Mesendoderm (in vitro differentiated cells): ENCODE measurements at places on chromosomes 4 and X.

- no peak for DNase-seq
Observed at GRCh38 chrX:114599305-114599704, 15.4 kb downstream of the HTR2C start.

GRCh38 chr4:113815826-113816225, 54.3 kb upstream of the CAMK2D start:
- DNase-seq = no peak

DNA sequence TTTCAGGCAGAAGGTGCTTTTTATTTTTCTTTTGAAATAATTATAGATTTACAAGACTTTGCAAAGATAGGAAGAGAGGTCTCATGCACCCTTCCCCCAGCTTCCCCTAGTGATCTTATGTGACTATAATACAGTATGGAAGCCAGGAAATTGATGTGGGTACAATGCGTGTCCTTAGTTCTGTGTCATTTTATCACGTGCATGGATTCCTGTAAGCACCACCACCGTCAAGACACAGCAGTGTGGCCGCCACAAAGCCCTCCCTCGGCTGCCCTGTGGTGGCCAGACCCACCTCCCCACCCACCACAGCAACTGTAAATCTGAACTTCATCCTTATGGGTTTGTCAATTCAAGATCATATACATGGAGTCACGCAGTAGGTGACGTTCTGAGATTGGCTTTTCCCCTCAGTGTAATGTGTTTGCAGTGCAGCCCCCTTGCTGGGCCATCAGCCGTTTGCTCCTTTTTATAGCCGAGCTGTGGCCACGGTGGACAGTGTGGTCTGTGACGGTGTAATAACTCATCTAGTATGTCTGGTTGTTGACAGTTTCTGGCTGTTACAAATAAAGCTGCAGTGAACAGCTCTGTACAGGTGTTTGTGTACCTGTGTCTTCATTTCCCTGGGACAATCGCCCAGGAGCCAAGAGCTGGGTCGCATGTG, 10.9 kb upstream of the HTRA3 start:
- no peak for DNase-seq

GRCh38 chrX:110743679-110744340, 51.8 kb downstream of the CHRDL1 start:
- no peak for DNase-seq

- peak; percentile 30 for DNase-seq
Observed at GRCh38 chr4:151992332-151993154, 231.7 kb upstream of the GATB start.

DNA sequence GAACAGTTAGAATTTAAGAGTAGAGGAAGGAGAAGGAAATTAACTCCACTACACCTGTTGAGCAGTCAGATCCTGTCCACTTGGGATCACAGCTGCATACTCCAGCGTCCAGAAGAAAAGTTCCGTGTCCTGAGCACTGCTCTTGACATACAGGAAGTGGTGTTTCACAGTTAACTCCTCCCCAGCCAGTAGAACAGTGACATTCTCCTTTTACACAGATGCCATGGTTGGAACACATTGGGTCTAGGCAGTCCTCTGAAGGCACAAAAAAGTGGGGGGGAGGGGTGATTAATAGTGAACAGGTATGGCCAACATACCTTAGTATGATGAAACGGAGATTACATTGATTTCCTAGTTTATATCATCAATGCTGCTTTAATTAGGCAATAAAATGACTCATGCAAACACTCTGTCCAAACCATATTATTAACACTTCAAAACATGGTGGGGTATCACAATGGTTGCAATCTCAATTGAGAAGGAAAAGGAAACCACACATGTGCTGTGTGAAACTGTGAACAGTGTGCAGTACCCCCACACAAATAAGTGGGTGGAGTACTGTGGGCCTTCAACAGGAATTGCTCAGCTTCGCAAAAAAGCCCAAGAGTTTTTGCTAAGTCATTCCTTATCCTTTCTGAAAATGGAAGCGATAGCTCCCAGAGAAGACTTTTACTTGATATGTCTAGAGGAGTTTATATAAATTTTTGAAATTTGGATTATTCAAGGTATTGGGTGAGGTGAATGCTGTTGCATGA, 295.6 kb downstream of the SH2D1A start:
- no peak for DNase-seq

- no peak for DNase-seq
Observed at GRCh38 chr4:174281901-174282300, 1.6 kb downstream of the FBXO8 start.

DNA sequence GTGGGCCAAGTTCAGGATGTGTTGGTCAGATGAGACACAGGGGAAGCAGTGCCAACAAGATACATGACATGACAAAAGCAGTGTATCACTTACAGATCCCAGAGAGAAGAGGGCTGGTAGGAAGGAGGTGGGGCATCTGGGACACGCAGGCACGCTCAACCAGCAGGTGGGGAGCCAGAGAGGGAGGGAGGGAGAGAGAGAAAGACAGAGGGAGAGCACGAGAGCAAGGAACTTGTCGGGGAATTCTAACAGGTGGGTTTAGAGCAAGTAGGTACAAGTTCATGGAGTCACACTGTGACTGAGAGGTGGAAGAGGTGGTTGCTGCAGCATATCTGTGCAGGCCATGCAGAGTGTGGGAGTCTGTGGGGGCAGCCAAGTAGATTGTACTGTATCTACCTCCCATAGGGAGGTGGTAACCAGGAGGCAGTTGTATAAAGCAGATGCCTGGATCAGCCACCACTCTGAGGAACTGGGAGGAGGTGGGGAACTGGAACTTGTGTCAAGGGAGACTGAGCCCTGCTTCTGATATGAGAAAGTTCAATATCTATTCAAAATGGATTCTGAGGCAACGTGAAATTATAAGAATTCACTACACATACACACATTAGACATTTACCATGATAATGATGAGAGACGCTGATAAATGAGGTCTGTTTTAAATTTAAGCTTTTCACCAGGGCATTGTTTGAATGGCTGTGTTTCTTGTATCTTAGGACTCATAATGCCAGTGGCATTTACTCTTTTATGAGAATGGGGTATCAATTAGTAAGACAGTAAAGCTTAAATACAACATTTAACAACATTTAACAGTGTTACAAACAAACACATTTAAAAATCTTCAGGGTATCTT, 43.7 kb downstream of the BBS12 start:
- DNase-seq = no peak

DNA sequence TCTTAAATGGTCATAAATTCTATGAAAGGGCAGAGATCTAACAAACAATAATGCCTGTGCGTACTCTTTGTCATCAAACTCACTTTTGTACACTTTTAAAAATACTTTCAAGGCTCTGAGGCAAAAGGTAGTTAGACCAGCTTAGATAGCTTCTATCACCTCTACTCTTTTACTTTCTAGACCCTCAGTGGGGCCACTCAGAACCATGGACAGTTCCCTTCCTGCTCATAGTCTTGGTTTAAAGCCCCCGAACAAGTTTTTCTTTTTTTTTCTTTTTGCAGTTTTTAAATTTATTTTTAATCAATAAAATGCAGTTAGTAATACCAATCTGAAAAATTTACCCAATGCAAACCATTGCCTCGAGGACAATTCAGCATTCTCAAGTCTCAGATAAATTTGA, 460.5 kb upstream of the CNKSR2 start:
- DNase-seq = peak; percentile 36

- no peak for DNase-seq
Observed at GRCh38 chrX:14690553-14690952, 161.2 kb downstream of the GLRA2 start.

DNA sequence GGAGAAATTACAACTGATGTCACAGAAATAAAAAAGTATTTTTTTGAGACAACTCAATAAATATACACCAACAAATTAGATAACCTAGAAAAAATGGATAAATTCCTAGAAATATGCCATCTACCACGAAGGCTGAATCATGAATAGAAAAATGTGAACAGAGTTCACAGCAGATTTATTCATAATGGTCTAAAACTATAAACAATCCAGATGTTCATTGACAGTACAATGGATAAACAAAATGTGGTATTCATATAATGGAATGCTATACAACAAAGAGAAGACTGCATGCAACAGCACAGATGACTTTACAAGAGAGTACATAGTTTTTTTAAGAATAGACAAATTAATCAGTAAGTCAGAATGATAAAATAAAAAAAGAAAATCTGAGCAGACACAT, 55.2 kb downstream of the CLOCK start:
- no peak for DNase-seq

DNA sequence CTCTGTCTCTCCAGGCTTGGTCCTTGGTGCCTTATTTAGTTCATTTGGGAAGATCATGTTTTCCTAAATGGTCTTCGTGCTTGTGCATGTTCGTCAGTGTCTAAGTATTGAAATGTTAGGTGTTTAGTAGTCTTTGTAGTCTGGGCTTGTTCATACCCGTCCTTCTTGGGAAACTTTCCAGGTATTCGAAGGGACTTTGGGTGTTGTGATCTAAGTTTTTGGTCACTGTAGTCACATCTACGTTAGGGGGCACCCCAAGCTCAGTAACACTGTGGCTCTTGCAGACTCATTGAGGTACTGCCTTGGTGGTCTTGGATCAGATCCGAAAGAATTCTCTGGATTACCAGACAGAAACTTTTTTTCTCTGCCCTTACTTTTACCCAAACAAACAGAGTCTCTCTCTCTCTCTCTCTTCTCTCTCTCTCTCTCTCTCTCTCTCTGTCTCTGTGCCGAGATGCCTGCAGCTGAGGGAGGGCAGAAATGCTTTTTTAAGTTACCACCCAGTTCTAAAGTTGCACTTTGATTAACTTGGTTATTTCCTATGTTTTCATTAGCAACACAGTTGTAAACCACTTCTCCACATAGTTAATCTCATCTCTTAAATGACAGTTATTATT, 67.6 kb upstream of the SLC7A3 start:
- peak; percentile 62 for DNase-seq

DNA sequence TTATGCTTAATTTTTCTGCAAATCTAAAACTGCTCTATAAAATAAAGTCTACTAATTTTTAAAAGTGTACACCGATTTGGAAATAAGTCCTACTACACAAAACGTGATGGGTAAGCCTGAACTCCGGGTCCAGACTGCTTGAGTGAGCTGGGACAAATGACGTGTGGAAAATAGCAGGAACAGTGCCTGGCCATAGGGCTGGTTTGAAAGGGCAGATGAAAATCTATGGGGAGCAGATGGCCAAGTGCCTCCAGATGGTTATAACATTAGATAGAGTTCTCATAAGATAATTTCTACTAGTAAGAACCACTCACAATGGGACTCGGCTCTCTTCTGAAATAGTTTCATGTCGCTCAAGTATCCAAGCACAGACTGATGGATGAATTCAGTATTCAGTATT, 52.5 kb downstream of the F11 start:
- no peak for DNase-seq
